GM12892 (cell line): ENCODE measurements at places on chromosomes 6 and 20.

- no peak for DNase-seq
Observed at GRCh38 chr6:135161411-135162395, 19.4 kb upstream of the MYB start.

- no peak for DNase-seq
Observed at GRCh38 chr6:111752476-111752875, 120.8 kb downstream of the FYN start.

GRCh38 chr6:161111261-161111660 lies 119.7 kb downstream of the MAP3K4 start:
- DNase-seq, result no peak

- DNase-seq, result no peak
Observed at GRCh38 chr6:142635130-142635529, 309.8 kb downstream of the HIVEP2 start.

- no peak for DNase-seq
Observed at GRCh38 chr20:22579711-22580697, 4.4 kb downstream of the FOXA2 start.

GRCh38 chr6:150732765-150733539 lies 132.6 kb upstream of the MTHFD1L start:
- no peak for DNase-seq

DNA sequence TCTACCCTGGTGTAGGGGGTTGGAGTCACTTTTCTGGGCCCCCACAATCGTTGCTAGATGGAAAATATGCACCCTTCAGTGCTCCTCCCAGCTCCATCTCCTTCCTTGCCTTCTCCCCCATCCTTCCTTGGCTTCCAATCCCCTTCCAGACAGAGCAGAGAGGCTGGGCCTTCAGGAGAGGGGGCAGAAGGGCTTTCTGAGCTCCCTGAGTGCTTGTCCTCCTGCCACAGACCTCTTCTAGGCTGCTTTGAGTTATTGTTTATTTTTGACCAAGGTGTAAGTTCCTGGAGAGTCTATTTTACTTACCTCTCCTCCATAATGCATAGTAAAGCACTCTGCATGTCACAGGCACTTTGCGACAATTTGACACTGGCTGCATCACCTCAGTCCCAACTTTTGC lies 96.4 kb upstream of the CNKSR3 start:
- no peak for DNase-seq

DNA sequence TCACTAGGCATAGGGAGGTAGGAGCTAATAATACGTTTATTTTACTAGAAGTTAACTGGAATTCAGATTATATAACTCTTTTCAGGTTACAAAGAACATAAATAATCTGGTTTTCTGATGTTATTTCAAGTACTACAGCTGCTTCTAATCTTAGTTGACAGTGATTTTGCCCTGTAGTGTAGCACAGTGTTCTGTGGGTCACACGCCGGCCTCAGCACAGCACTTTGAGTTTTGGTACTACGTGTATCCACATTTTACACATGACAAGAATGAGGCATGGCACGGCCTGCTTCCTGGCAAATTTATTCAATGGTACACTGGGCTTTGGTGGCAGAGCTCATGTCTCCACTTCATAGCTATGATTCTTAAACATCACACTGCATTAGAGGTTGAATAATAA lies 1.1 kb downstream of the HFE start:
- no peak for DNase-seq

GRCh38 chr6:35439308-35439707 lies 12.8 kb upstream of the FANCE start:
- no peak for DNase-seq

GRCh38 chr6:7108964-7109836 lies 1.4 kb downstream of the RREB1 start:
- DNase-seq, result peak; percentile 34

- no peak for DNase-seq
Observed at GRCh38 chr20:64073476-64074183, 5.7 kb downstream of the RGS19 start.

DNA sequence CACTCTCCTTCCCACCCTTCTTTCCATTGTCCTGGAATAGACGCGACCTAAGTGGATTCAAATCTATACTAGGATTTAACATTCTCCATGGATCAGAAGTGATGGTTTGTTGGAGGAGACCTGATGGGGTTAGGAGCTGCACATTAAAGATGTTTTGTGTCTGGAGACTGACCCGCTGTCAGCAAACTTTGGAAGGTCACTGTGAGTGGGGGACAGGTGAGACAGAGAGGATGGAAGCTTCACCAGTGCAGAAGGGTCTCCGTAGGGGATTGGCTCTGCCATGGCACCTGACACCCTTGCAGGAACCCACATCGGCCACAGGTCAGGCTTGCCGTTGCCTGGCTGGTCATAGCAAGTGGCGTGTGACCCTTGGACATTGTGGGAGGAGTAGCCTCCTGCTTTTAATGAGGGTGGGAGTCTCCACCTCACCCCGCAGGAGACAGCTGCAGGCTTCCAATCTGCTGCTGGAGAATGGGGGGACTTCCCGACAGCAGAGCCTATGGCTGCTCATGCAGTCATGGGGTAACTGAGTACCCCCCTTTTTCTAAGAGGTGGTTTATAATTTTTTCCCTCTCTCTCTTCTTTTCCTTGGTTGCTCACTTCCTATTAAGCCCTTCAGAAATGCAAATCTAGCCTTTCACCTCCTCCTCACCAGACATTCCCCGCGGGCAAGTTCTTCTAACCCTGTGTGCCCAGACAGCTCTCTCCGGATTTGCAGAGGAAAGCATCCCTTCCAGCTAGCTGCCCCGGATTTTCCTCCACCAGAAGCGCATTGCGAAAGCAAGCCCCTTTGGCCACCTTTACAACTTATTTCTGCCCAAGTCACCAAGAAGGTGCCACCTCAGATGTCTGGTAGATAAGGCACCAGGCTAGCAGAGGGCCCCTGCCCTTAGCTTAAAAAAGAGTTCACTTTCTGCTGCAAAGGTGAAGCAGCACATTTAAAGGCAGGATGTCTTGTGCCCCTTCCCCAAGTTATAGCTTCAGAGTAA lies 53.5 kb downstream of the DACT2 start:
- no peak for DNase-seq

DNA sequence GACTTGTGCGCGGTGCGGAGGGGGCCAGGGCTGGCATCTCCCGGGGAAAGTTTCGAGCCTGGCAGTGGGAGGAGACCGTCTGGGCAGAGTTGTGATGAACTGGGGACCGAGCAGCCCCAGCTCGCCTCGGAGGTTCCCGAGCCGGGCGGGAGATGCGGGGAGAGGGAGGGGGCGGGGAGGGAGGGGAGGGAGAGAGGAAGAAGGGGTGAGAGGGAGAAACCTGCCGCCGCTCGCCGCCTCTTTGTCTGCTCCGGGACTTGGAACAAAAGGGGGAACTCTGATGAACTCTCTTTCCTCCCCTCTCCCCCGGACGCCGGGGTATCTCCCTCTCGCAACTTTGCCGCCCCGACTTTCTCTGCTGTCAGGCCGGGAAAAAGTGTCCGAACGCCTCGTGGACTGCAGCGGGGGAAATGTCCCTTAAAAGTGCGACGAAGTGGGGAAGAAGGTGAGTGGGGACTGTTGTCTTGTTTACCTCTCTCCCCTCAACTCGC lies 72.7 kb downstream of the SOX4 start:
- DNase-seq, result no peak

GRCh38 chr6:133502441-133503335 lies 261.5 kb downstream of the EYA4 start:
- no peak for DNase-seq

- DNase-seq, result peak; percentile 27
Observed at GRCh38 chr20:52103913-52104545, 87.5 kb downstream of the ZFP64 start.

DNA sequence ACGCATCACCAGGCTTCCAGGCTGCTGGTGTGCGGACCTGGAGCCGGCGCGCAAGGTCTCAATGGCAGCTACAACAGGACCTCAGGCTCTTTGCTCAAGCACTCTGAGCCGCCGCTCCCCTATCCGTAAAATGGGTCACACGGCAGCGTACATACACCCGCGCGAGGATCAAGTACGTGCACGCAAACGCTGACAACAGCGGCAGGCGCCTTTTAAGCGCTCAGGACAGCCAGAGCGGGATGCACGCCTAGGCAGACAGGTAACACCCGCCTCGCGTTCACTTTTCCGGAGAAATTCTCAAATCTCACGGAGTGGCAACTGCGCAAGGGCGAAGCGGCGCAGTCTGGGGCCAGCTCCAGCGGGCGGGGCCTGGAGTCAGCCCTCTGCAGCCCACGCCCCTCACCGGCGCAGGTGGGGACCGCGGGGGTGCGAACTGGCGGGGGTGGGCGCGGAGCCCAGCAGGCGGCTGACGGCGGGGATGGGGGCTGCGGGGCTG lies 535 bp downstream of the EXOC2 start:
- DNase-seq, result peak; percentile 55

DNA sequence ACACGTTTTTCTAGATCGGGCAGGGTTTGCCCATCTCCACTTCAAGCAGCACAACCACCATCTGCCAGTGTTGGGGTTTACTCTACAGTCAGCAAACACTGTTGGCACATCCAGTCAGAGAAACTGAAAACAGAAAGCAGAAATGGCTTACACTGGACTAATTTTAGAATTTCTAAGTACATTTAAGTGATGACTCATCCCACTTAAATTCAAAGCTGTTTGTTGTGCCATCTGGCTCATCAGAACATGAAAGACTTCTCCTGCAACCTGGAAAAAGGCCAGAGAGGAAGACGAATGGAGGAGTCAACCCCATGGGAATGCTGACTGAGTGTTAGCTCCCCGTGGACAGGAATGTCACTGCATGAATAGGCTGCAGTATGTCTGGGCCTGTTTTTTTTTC lies 21.8 kb downstream of the FAM209B start:
- peak; percentile 19 for DNase-seq

- DNase-seq, result no peak
Observed at GRCh38 chr20:20406306-20406705, 38.4 kb downstream of the INSM1 start.

DNA sequence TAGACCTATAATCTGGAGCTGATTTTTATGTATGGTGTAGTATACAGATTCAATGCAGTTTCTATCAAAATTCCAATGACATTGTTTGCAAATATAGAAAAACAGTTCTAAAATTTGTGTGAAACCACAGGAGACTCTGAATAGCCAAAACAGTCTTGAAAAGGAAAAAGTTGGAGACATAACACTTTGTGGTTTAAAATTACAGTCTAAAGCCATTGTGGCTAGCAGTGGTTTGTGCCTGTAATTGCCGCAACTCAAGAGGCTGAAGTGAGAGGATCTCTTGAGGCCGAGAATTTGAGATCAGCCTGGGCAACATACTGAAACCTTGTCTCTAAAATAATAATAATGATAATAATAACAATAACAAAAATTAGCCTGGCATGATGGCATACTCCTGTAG lies 213.7 kb downstream of the CDKAL1 start:
- no peak for DNase-seq

DNA sequence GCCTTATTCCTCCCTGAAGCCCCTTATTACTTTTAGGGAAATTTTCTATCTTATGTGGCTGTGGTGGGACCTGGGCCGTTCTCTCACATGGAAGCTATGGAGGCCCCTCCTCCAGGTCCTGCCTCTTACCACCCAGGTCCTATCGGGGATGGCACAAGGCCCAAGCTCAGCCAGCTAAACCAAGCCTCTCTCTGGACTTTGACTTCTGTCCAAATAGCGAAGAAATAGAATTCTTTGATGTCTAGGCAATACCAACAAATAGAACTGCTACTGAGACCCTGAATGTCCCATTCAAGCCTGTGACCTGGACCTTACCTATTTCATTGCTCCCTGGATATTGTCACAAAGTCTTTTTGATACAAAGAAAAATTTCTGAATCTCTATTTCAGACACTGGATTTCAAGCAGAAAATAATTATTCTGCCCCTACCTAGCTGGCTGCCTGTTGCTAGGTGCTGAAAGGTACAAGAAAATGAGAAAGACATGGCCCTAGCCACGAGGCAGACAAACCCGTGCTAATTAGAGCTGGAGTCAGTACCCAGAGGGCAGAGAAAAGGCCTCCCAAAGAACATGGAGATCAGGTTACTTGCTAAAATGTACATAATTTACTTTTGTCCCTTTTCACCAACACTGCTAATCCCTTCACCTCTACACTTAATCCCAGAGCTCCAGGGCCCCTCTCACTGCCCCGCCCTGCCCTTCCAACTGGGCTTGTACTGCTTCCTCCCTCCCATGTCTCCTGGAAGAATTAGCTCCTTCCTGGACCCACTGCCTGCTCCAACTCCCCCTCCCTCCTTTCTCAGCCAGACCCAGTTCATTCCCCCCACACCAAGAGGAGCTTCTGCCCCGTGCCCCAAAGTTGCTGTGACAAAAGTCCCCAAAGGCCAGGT lies 15.5 kb upstream of the NNAT start:
- no peak for DNase-seq

- DNase-seq, result no peak
Observed at GRCh38 chr6:2919886-2920285, 16.8 kb upstream of the SERPINB9 start.

DNA sequence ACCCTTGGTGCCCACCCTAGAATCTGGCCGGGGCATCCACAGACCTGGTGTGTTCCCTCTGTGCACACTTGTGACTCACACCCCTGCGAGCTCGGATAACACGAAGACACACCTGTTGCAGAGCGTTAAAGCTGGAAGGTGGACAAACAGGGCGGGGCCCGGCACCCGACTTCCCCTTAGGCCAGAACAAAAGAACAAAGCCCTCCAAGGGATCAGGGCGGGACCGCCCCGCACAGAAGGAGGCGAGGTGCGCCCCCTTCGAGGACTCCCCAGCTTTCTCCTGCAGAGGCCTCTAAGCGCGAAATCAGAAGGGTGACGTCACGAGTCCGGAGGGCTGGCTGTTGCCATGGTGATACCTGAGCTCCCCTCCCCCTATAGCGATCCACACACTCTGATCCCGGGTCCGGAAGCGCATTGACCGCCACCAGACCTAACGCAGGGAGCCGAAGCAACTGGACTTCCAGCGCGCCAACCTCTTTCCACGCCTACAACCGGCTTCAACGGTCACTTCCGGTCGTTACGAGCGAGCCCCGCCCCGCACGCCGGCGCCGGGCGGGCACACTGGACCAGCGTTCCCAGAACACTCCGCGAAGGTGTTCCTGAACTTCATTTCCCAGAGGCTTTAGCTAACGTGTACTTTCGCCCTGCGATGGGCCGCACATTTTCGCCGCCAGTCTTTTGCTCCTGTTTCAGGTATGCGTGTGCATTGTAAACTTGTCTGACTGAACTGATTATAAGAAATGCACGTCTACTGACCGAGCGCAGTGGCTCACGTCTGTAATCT lies at the start of gene ZNF184:
TSS of gene ZNF184 (minus strand) at position 489 of the 784 bp plus-strand sequence. CDS start 811 bp downstream, outside the sequence.
- peak; percentile 71 for DNase-seq
